ENCODE measurements at places on chromosomes 2 and 18. TPM values are rescaled to one million over a fixed set of nuclear protein-coding genes. Genes with fewer than 3 reads are reported as not detected.
A peak's percentile ranks its signal among the peaks of the same experiment; 100 is the strongest.

Gene AMER3
- total RNA-seq, result 7.0 TPM

DNA sequence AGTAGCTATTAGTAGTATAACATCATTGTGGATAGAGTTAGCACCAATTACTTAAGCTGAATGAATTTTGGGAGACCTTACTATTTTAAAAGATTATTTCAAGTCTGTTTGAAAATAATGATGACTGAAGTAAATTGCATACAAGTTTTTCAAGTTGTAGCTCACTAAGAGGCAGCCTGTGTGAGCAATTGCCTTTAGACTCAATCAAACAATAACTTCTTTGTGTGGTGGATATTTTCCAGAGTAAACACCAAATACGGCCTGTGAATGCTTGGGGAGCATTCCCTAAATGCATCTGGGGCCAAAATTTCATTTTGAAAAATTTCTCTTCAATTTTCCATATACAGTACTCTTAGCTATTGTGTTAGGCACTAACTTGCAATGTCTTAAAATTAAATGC is 7.9 kb downstream of the SERPINB12 start:
- no peaks in the 10 kb centered on the region for H3K4me1 ChIP-seq
- H3K4me3 ChIP-seq, result no peak overlapping the region
- no peak for DNase-seq
- no peak overlapping the region for H3K27ac ChIP-seq
- H3K27me3 ChIP-seq, result no peaks in the 10 kb centered on the region

Gene DUSP2
- 0.64 TPM for total RNA-seq

- H3K27ac ChIP-seq, result no peak overlapping the region
- peaks cover 37% of the 10 kb centered on the region for H3K27me3 ChIP-seq
- no peak for DNase-seq
- H3K4me3 ChIP-seq, result no peak overlapping the region
- no peaks in the 10 kb centered on the region for H3K36me3 ChIP-seq
These were observed 215.1 kb upstream of the SALL3 start for GRCh38 chr18:78764544-78764943.

GRCh38 chr2:233940376-233941276 is 23.5 kb downstream of the TRPM8 start:
- H3K27me3 ChIP-seq, result peaks cover 14% of the 10 kb centered on the region
- H3K4me3 ChIP-seq, result no peak overlapping the region
- no peaks in the 10 kb centered on the region for H3K36me3 ChIP-seq
- no peak overlapping the region for H3K27ac ChIP-seq
- peaks cover 6% of the 10 kb centered on the region for H3K4me1 ChIP-seq
- DNase-seq, result no peak

- H3K36me3 ChIP-seq, result peaks cover 22% of the 10 kb centered on the region
- no peaks in the 10 kb centered on the region for H3K4me1 ChIP-seq
- no peak overlapping the region for H3K4me3 ChIP-seq
- no peaks in the 10 kb centered on the region for H3K27me3 ChIP-seq
- no peak overlapping the region for H3K27ac ChIP-seq
These were observed 250.9 kb downstream of the OTX1 start for GRCh38 chr2:63301481-63301880.

- peaks cover 3% of the 10 kb centered on the region for H3K36me3 ChIP-seq
- H3K4me1 ChIP-seq, result peaks cover 75% of the 10 kb centered on the region
- no peaks in the 10 kb centered on the region for H3K27me3 ChIP-seq
- no peak for DNase-seq
- H3K4me3 ChIP-seq, result no peak overlapping the region
These were observed 335.8 kb downstream of the AGPS start for GRCh38 chr2:177728399-177728765.

GRCh38 chr2:30164131-30164925 is 17.5 kb downstream of the YPEL5 start:
- H3K36me3 ChIP-seq, result peaks cover 8% of the 10 kb centered on the region
- H3K4me1 ChIP-seq, result peaks cover 12% of the 10 kb centered on the region
- peaks cover 13% of the 10 kb centered on the region for H3K27me3 ChIP-seq
- no peak overlapping the region for H3K27ac ChIP-seq
- DNase-seq, result no peak

GRCh38 chr2:175698061-175698460 is 304.0 kb downstream of the LNPK start:
- H3K4me1 ChIP-seq, result no peaks in the 10 kb centered on the region
- H3K36me3 ChIP-seq, result no peaks in the 10 kb centered on the region
- H3K27ac ChIP-seq, result no peak overlapping the region
- H3K4me3 ChIP-seq, result no peak overlapping the region
- no peak for DNase-seq

GRCh38 chr2:84851876-84852275 is 29.0 kb downstream of the TRABD2A start:
- no peak overlapping the region for H3K27ac ChIP-seq
- H3K36me3 ChIP-seq, result no peaks in the 10 kb centered on the region
- no peak overlapping the region for H3K4me3 ChIP-seq
- no peak for DNase-seq
- H3K27me3 ChIP-seq, result peaks cover 13% of the 10 kb centered on the region
- H3K4me1 ChIP-seq, result no peaks in the 10 kb centered on the region

GRCh38 chr2:200185628-200186000 is 120.9 kb upstream of the SPATS2L start:
- H3K36me3 ChIP-seq, result no peaks in the 10 kb centered on the region
- H3K27ac ChIP-seq, result no peak overlapping the region
- peaks cover 3% of the 10 kb centered on the region for H3K27me3 ChIP-seq
- DNase-seq, result no peak
- H3K4me3 ChIP-seq, result no peak overlapping the region

DNA sequence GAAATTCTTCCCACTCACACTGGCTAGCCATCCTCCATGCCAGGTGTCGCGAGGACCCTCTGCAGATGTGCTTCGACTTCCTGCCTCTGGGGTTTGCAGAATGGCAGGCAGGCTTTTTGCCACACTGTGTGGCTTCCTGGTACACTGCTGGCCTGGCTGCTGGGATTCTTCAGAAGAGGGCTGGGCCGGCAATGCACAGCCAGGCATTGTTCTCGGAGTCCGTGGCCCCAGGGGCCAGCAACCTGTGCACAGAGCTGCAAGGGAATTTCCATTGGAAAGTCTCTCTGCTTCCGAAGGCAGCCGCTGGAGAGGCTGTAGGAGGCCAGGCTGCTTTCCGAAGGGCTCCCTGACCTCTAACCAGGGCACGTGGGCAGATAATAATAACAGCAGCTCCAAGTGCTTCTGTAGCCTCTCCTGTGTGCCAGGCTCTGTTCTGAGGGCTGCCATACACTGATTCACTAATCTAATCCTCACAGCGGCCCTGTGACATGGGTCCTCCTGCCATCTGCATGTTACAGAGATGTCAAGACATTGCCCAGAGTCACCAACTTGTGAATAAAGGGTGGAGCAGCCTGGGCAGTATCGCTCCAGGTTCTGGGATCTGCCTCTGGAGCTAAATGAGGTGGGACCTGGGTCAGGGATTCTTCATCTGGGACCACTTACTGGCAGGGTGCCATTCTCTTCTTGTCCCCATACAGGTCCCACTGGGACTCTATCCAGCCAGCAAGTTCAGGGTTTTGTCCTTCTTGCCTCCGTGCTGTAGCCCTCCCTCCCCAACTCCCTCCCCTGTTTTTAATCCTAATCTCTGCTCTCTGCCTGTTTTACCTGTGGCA is 5.0 kb downstream of the LDLRAD4 start:
- H3K27me3 ChIP-seq, result peaks cover 35% of the 10 kb centered on the region
- no peak overlapping the region for H3K4me3 ChIP-seq
- H3K27ac ChIP-seq, result no peak overlapping the region
- H3K4me1 ChIP-seq, result peaks cover 17% of the 10 kb centered on the region

DNA sequence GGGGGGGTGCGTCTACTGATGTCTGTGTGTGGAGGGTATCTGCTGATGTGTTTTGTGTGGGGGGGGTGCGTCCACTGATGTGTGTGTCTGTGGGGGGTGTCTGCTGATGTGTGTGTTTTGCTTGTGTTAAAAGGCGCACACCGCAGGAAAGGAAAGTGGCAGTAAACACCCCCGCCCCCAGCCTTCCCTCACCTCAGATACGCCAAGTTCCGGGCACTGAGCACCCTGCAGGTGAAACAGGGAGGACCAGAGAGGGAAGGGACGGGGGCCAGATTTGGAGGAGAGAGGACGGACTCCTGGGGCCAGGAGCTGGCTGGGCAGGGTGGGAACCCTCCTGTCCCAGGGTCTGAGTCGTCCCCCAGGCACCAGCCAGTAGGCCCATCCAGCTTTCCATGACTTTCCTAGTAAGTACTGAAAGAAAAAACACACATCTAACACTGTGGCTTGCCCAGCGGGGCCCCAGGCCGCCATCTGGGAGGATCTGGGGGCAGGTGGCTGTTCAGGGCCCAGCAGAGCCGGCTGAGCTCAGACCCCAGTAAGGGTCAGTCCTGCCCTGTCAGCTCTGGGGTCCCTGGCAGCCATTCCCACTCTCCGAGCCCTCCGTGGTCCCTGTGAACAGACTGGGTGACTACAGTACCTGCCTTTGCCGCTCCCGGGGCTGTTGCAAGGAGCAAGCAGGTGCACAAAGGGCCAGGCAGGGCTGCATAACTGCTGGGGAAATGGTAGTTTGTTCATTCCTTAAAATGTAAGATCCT is 126.9 kb downstream of the NFATC1 start:
- H3K4me3 ChIP-seq, result no peak overlapping the region
- no peak overlapping the region for H3K27ac ChIP-seq
- H3K4me1 ChIP-seq, result peaks cover 10% of the 10 kb centered on the region
- DNase-seq, result no peak

Gene WDR43
- 60.7 TPM for total RNA-seq

GRCh38 chr18:74520096-74520833 is 14.0 kb upstream of the CNDP1 start:
- DNase-seq, result no peak
- no peaks in the 10 kb centered on the region for H3K27me3 ChIP-seq
- peak overlapping the region; percentile 29 for H3K27ac ChIP-seq
- H3K4me3 ChIP-seq, result no peak overlapping the region
- H3K4me1 ChIP-seq, result peaks cover 11% of the 10 kb centered on the region

DNA sequence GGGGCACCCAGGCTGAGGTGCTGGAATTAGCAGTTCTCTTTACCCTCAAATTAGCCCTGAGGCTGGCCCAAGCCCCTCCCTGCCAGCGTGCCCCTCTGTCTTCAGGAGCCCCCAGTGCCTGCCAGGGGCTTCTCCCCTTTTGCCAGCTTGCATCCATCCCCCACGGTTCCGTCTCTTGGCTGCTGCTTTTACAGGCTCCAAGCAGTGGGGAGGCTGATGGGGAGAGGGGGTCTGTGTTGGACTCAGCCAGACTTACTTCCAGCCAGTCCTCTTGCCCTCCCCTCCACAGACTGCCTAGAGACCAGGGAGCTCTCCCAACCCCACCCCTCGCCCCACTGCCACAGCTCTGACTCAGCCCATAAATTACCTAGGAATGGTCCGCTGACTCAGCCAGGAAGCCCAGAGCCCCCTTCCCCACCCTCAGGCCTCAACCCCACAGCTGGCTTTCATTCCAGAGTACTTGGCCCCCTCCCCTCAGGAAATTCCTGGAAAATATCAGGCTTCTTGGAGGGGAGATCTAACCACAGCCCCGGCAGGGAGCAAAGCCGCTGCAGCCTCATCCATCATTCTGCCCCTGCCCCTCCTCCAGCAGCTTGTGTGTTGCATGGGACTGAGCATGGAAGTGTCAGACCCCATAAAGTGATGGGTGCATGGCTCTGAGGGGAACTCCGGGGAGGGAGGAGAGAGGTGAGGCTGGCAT is 184.6 kb downstream of the ZFP36L2 start:
- peak overlapping the region; percentile 1 for H3K4me3 ChIP-seq
- DNase-seq, result no peak
- no peaks in the 10 kb centered on the region for H3K27me3 ChIP-seq
- H3K4me1 ChIP-seq, result peaks cover 44% of the 10 kb centered on the region
- peak overlapping the region; percentile 49 for H3K27ac ChIP-seq

- H3K4me3 ChIP-seq, result no peak overlapping the region
- no peak for DNase-seq
- H3K36me3 ChIP-seq, result no peaks in the 10 kb centered on the region
- peaks cover 15% of the 10 kb centered on the region for H3K4me1 ChIP-seq
These were observed 24.3 kb upstream of the ID2 start for GRCh38 chr2:8657423-8658062.

- peaks cover 23% of the 10 kb centered on the region for H3K36me3 ChIP-seq
- H3K4me3 ChIP-seq, result no peak overlapping the region
- no peaks in the 10 kb centered on the region for H3K27me3 ChIP-seq
- no peak for DNase-seq
- no peak overlapping the region for H3K27ac ChIP-seq
These were observed 30.6 kb downstream of the CFAP221 start for GRCh38 chr2:119574864-119575263.

GRCh38 chr2:72415241-72415661 is 267.6 kb upstream of the CYP26B1 start:
- no peak overlapping the region for H3K27ac ChIP-seq
- no peak overlapping the region for H3K4me3 ChIP-seq
- peaks cover 9% of the 10 kb centered on the region for H3K36me3 ChIP-seq
- DNase-seq, result no peak
- no peaks in the 10 kb centered on the region for H3K27me3 ChIP-seq
- H3K4me1 ChIP-seq, result no peaks in the 10 kb centered on the region

DNA sequence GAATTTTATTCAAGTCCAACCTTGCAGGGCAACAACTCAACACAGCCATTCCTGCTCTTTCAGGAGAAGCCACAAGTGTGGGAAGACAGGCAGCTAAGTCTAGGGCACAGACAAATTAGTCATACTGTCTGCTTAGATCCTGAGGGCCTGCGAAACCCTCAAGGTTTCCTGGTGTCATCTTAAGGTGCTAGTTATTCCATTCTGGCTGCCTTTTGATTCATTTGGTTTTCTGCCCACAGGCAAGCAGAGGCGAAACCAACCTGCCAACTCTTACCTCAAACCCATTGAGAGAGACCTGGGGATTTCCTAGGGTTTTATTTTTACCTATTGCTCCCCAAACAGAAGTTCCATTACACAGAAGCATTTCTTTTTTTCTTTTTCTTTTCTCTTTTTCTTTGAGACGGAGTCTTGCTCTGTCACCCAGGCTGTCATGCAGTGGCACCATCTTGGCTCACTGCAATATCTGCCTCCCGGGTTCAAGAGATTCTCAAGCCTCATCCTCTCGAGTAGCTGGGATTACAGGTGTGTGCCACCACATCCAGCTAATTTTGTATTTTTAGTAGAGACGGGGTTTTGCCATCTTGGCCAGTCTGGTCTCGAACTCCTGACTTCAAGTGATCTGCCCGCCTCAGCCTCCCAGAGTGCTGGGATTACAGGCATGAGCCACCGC is 23.7 kb upstream of the SCYGR1 start:
- DNase-seq, result no peak
- H3K4me1 ChIP-seq, result no peaks in the 10 kb centered on the region
- H3K36me3 ChIP-seq, result no peaks in the 10 kb centered on the region
- no peak overlapping the region for H3K27ac ChIP-seq

Measured in progenitor cell of endocrine pancreas (in vitro differentiated cells).